ENCODE measurements at places on chromosomes 13 and 19.

- no peak for DNase-seq
Measured at GRCh38 chr13:35909091-35909490, 222.1 kb downstream of the DCLK1 start.

DNA sequence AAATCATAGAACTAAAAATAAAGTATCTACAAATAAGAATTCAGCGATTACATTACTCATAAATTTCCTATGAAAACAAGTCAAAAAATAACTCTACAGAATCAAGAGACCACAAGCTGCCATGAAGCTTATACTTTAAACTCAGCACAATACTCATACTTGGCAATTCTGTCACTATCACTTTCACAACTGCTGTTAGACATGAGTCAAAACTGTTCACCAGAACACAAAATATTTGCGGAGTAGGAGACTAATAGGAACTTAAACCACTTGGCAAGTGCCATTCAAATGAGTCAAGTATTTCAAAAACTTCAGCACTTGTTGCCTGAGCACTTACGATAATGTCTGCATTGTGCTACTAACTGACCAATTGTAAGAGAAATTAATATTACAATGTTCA lies 387.8 kb upstream of the GPC6 start:
- no peak for DNase-seq

GRCh38 chr13:21691500-21691899 lies 20.6 kb downstream of the FGF9 start:
- DNase-seq = no peak

DNA sequence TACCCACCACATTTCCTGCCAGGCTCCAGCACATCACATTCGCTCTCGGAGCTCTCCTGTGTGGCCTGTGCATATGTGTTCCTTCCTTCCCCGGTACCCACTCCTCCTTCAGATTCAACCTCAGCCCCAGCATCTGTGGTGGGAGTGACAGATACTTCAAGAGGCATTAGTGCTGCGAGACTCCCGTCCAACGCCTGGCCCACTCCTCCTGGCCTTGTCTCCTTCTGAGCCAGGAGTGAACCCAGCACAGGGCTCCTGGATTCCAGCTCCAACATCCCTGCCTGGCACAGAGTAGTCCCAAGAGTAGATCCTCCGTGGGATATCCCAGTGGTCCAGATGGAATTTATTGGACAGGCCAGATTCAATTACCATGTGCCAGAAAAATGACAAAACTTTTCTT lies 55.9 kb downstream of the SACS start:
- no peak for DNase-seq

GRCh38 chr13:42878721-42879120 lies 97.3 kb downstream of the FAM216B start:
- DNase-seq = no peak

Measured in stimulated activated CD8-positive, alpha-beta memory T cell treated with anti-CD3 and anti-CD28 coated beads, Interleukin-4, amount 100 ng/mL, for 24 hours (primary cell).